Activated B cell treated with CpG ODN at 0.5 μM for 24 hours (primary cell): ENCODE measurements at places on chromosomes 5 and 9. TPM values are rescaled to one million over a fixed set of nuclear protein-coding genes. Genes with fewer than 3 reads are reported as not detected.
A peak's percentile ranks its signal among the peaks of the same experiment; 100 is the strongest.

DNA sequence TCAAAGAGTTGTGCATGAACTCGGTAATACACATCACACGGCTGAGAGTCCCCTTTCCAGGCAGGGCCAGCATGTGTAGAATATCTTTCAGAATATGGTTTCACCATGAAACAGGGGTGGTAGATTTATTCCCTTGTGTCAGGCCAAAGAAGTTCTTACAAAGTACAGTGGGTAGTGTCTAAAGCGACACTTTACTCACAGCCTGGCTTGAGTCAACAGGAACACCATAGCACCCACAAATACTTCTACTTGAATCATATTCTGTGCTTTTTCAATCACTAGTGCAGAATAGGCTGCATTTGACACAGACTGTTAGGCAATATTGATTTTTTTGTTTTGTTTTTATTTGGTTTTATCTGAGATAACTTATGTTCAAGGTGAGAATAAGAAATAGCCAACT is 12.6 kb downstream of the LSM11 start:
- no peak for DNase-seq

SPINK4 gene
- not detected in 2 replicates for total RNA-seq

GRCh38 chr5:35319333-35320002 is 89.2 kb upstream of the PRLR start:
- DNase-seq: peak; percentile 44

DNA sequence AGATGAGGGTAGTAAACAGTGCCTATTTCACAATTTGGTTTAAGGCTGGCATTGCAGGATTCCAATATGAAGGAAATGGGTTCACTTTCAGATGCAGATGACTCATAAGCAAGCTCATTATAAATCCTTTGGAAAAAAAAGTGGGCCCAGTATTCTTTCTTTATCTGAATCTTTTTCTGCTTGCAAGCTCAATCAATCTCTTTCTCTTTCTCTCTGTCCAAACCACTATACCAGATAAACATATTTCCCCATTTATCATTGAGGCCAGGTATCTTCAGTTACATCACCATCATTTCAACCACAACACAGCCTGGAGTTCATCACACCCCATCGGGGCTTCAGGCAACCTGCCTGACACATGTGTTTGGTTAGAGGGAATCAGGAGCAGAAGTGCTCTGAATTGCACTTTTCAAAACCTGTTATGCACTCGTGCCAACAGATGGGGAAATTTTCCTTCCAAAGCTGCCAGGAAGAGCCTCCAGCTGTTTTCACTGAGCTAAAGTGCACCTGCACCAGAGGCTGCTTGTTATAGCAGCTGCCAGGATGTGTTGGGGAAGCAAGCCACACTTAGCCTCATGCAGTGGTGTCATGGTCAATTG is 30.0 kb upstream of the MAMDC2 start:
- no peak for DNase-seq

DNA sequence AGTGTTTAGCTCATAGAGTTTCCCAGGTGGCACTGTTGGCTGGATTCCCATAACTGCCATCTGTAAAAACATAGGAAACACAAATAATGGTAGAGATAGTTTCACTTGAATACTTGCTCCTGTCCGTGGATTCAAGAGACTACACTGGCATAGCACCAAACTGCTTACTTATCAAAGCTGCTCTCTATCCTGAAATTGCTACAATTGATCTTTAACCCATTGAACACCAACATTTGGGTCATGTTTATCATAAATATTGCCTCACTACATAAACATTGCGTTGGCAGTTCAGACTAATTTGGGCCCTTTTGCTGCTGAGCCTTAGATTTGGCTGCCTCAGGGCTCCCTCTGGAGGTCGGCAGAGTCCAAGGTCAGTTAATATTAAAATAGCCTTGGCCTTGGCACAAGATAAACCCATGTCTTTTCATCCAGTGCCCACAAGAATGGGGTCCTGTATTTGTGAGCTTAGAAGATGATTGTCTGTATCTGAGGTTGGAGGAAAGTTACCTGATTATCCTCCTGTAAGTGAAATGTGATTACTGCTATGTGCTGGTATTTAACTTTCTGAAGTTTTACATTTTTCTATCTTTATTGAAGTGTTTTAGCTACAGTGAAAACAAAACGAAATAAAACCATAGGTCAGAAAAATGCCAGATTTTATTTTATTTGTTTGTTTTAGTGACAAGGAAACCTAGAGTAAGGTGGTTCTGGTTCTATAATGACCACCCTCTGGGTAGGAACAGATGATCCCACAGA is 4.0 kb upstream of the RANBP3L start:
- DNase-seq: no peak

DNA sequence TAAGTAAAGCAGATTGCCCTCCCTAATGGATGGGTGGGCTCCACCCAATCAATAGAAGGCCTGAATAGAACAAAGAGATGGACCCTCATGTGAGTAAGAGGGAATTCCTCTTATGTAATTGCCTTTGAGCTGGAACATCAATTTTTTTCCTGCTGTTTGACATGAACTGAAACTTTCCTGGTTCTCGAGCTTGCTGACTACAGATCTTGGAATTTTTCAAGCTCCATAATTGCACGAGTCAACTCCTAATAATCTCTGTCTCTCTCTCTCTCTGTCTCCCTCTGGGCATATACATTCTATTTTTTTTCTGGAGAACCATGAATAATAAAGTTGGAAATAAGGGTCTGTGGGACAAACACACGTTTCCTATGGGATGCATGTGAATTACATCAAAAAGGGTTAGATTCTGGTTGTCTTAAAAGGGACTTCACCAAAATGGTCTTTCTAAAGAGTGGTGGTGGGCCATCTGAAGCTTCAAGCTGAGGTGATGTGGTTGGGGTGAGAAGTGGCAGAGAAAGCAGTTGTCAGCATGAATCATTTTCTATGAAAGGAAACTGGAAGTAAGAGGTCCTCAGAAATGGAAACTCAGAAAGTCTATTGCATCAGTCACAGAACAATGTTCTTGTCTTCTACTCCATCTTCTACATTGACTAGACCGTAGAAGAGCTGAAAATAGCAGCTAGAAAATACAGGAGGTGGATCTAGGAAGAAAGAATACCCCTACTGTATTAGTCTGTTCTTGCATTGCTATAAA is 47.0 kb upstream of the HOMER1 start:
- no peak for DNase-seq

DNA sequence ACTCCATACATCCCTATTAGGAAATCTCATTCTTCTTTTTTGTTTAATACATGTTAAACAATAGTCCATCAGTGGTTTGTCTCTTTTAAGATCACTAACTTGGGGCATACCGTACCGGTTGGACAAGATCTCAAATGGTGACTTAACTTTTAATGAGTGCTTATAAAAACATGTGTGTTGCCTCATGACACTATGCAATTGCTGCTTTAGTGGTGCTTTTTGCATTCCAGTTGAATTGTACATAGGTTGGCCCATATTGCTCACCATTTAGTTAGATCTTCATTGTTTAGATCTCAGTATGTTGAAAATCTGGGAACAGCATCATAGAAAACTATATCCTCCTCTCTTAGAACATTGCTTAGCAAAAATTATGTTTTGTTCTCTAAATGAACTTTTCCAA is 17.8 kb downstream of the C9orf85 start:
- no peak for DNase-seq

GRCh38 chr9:23081377-23081776 is 634.8 kb downstream of the DMRTA1 start:
- no peak for DNase-seq

KCNN2 gene
- not detected in 2 replicates for total RNA-seq

- DNase-seq: no peak
Measured at GRCh38 chr9:116370556-116370955, 217.0 kb downstream of the PAPPA start.

CRB2 gene
- total RNA-seq: 1.0 and 1.2 TPM in 2 replicates

PCDHB5 gene
- total RNA-seq: not detected in 2 replicates

GRCh38 chr5:147746986-147747385 is 35.5 kb downstream of the JAKMIP2 start:
- no peak for DNase-seq

IFNA13 gene
- total RNA-seq: not detected in 2 replicates

ANXA1 gene
- 0.27 and 0.71 TPM in 2 replicates for total RNA-seq

ZFP2 gene
- 0.44 and 0.95 TPM in 2 replicates for total RNA-seq

PLCXD3 gene
- not detected in 2 replicates for total RNA-seq

DNA sequence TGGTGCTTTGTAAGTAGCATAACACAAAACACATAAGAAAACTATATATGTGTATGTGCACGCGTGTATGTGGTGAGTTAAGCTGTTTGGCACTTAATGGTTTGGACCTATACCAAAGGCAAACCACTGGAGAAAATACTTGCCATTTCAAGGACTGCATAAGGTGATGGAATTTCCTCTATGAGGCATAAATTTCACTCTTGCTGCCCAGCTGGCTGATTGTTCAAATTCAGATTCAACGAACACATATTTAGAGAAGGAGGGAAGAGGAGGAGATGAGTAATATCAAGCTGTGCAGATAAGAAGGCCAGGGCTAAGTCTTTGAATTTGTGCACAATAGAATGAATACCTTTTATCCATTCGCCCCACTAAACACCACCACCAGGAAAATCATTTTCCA is 470.6 kb upstream of the MPDZ start:
- DNase-seq: no peak

DNA sequence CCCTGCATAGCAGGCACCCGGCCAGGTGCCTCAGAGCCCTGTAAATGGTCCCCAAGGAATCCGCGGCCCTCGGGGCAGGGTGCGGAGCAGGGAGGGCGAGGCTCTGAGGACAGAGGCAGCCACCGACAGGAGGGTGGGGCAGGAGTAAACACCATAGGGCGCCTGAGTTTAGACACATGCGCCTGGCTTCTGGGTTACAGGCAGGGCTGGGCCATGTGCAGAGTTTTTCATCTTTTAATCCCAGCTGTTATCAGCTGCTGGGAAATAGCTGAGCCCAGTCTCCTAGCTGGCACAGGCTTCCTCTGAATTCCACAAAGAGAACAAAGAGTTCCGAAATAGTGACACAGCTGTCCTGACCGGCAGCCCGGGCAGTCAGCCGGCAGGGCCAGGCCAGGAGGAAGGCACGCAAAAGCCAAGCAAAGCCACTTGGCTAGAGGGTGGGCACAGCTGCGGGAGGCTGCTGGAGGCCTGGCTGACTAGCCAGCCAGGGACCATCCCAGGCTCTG is 98.9 kb upstream of the PHYKPL start:
- no peak for DNase-seq

DNA sequence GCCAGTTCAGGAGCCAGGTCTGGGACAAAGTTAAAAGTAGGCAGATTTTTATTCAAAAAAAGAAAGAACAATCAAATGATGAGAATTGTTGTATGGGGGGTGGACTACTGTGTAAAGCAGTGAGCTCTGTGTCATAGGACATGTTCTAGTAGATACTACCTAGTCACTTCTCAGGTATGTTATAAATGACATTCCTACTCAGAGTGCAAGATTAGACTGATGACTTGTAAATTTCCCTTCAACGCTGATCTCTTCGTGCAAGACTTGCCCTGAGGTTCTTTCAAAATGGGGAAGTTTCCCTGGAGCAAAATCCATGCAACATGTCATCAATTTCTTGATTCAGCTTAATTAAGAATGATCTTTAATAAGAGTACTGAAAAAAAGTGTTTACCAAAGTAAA is 175.1 kb downstream of the RORB start:
- no peak for DNase-seq

- no peak for DNase-seq
Measured at GRCh38 chr5:177365845-177366527, 8.3 kb downstream of the RGS14 start.

- no peak for DNase-seq
Measured at GRCh38 chr5:129807162-129807814, 59.4 kb downstream of the MINAR2 start.

DNA sequence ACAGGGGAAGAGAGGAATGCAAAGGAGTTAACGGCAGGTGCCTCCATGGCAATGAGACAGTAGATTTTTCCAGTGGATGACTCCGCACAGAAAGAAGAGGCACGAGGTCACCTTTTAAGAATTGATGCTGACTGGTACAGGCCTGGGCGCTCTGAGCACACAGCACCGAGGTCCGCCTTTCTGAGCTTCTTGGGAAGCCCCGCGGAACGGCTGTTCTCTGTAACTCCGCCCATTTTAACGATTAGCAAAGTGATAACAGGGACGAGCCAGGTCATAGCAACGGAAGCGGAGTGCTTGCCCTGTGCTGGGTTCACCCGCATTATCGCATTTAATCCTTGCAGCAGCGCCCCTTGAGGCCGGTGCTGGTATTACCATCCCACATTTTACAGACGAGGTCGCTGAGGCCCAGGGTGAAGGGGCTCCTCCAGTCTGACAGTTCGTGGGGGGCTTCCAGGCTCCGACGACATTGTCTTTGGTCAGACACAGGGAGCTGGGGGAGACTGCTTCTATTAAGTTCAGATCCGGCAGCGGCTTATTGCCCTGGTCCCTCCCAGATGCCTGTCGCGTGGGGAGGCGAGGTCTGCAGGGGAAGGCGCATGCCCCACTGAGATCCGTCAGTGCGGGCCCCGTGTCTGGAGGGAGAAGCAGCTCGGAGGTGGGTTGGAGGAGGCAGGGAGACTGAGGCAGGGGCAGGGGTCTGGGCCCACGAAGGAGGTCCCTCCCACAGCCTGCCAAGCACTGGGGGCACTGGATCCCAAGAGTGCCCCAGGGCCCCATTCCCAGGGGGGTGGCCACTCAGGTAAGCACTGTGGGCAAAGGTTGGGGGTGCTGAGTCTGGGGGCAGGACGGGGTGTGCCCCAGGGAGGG is 22.3 kb upstream of the HMCN2 start:
- peak; percentile 72 for DNase-seq

WDR70 gene
- total RNA-seq: 48.3 and 58.6 TPM in 2 replicates

- DNase-seq: no peak
Measured at GRCh38 chr5:138273834-138274188, 610 bp downstream of the GFRA3 start.
